Activated CD8-positive, alpha-beta T cell treated with anti-CD3 and anti-CD28 coated beads, Interleukin-2, amount 10 ng/mL, durations not matched to agents 7 days and 5 days (primary cell): ENCODE measurements at places on chromosomes 7 and 10.

GRCh38 chr7:44279286-44279685, 46.1 kb downstream of the CAMK2B start:
- DNase-seq, result no peak

DNA sequence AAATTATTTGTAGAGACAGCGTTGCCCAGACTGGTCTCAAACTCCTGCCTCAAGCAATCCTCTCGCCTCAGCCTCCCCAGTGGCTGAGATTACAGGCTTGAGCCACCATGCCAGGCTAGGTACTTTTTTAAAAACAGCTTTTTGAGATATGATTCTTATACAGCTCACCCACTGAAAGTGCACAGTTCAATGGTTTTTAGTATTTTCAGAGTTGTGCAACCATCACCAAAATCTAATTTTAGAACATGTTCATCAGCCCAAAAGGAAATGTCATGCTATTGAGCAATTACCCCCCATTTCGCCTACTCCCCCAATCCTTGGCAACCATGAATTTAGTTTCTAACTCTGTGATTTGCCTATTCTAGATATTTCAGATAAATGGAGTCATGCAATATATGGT, 73.7 kb downstream of the EVX1 start:
- no peak for DNase-seq

- no peak for DNase-seq
Measured at GRCh38 chr7:108335269-108335918, 120.8 kb downstream of the NRCAM start.

- DNase-seq, result no peak
Measured at GRCh38 chr10:89669985-89670384, 24.9 kb upstream of the PANK1 start.

GRCh38 chr10:97838091-97838490, 11.6 kb upstream of the GOLGA7B start:
- no peak for DNase-seq

- no peak for DNase-seq
Measured at GRCh38 chr10:89929282-89930026, 228.1 kb downstream of the KIF20B start.
